ENCODE measurements at places on chromosomes 6 and 20.

- DNase-seq = no peak
Observed at GRCh38 chr6:29633534-29633905, 537 bp upstream of the GABBR1 start.

DNA sequence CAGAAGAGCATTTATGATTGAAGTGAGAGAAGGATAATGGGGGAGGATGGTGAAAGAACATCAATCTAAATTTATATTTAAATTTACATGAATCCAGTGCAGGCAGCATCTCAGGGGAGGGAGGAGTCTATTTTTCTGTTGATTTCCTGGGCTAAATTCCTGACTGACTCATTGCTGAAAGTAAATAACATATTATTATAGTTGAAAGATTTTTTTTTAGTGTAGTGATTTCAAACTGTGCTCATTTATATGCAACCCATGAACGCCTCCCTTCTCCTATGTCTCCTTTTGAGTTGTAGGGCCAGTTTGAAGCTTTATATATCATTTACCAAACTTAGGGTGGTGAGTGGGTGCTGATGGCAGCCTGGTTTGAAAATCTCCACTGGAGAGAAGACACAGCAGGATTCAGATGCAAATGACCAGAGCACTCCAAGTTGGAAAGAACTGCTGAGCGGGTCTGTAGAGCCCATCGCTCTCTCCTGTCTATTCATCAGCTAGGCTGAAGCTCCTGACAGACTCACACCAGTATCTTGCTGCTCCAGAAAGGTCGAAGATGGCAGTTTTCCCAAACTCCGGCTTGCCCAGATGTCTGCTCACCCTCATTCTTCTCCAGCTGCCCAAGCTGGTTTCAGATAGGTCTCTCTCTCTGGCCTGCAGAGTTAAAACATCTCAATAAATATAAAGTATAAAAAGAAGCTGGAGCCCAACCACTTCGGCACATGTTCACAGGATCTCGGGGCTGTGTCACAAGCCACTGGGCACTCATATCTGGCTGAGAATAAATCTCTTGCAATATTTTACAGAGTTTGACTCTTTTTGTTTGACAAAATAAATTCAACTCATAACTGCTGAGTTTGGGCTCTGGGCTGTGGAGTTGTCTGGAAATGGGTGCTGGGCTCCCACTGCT, 18.3 kb downstream of the BTN2A1 start:
- no peak for DNase-seq

GRCh38 chr6:95596021-95596420, 18.7 kb downstream of the MANEA start:
- no peak for DNase-seq

- DNase-seq = no peak
Observed at GRCh38 chr6:163955756-163956155, 541.2 kb downstream of the QKI start.

- DNase-seq = no peak
Observed at GRCh38 chr6:115241373-115241772, 819.3 kb downstream of the FRK start.

DNA sequence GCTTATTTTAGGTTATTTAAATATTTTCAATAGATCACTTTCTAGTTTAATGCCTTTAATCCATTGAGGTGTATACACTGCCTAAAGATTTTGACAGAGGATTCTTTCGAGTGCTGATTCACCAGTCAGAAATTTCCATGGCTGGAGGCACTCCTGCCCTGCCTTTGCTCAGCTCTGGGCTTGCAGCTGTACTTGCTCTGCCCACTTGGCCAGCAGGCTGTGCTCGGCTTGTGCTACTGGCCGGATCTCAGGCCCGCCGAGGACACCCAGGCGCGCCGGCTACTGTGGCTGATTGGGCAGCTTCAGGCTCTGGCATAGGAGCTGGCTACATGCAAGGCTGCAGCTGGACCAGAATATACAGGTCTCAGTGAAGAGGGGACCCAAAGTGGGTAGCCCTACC, 675.1 kb upstream of the MMS22L start:
- DNase-seq = peak; percentile 36

Measured in head of caudate nucleus (tissue), 42 donors.